ENCODE measurements at places on chromosomes 4 and X.

GRCh38 chr4:175290401-175290800 lies 372.2 kb downstream of the ADAM29 start:
- DNase-seq = no peak

- DNase-seq = no peak
Measured at GRCh38 chrX:141405486-141405852, 163.2 kb upstream of the SPANXC start.

DNA sequence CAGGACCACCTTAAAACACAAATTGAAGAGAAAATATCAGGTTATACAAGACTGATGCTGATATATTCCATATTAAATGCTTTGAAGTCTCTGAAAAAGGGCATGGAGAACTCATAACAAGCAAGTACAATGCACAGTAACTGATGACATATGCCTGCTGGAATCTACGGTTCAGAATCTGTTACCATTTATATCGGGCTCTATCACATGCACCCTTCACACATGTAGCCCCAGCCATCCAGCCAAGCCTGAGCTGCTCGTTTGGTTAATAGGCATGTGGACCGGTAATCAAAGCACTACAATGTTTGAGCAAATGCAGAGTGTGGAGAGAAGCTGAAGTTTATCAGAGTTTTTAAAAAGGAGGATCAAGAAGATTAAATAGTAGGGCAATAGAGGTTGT lies 11.8 kb downstream of the COMMD8 start:
- no peak for DNase-seq

GRCh38 chr4:85600501-85600900 lies 125.6 kb downstream of the ARHGAP24 start:
- no peak for DNase-seq
